Renal cortical epithelial cell (primary cell): ENCODE measurements at places on chromosomes 7 and 10. TPM values are rescaled to one million over a fixed set of nuclear protein-coding genes. Genes with fewer than 3 reads are reported as not detected.

The LMOD2 gene
- not detected in 2 replicates for total RNA-seq

The TWIST1 gene
- total RNA-seq: not detected in 2 replicates

The PSMA2 gene
- 61.6 and 160 TPM in 2 replicates for total RNA-seq

The AQP1 gene
- total RNA-seq: 4.4 and 33.0 TPM in 2 replicates

The GPR15LG gene
- 6.8 and 46.5 TPM in 2 replicates for total RNA-seq

The ZNF736 gene
- 16.5 and 33.0 TPM in 2 replicates for total RNA-seq

The PRF1 gene
- not detected in 2 replicates for total RNA-seq

The ASB10 gene
- total RNA-seq: not detected in 2 replicates

The RARRES2 gene
- 28.5 and 161 TPM in 2 replicates for total RNA-seq

GRCh38 chr7:81331061-81332018, 412.5 kb upstream of the SEMA3C start:
- no peak for DNase-seq

DNA sequence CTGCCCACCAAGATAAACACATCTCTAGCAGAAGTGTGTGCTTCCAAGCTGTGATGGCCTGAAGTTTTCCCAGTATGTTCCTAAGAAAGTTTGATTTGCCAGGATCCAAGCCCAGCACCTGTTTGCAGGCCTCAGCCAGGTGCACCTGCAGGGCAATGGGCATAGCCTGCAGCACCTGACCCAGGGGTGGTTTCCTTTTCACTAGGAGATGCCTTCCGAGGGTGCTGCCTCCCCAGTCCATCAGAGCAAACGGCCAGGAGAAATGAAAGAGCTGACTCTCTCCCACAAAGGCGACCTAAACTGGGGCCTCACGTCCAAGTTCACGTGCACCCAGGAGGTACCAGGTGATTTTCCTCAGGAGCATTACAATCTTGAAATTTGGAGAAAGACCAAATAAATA, 7.1 kb downstream of the UCMA start:
- no peak for DNase-seq

DNA sequence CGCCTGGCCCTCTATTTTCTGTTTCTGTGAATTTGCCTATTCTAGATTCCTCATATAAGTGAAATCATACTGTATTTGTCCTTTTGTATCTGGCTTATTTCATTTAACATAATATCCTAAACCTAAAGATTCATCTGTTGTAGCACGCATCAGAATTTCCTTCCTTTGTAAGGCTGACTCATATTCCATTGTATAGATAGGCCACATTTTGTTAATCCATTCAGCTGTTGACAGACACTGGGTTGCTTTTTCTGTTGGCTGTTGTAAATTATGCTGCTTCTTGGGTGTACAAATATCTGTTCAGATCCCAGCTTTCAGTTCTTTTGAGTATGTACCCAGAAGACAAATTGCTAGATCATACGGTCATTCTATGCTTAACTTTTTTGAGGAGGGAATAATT, 28.8 kb upstream of the CUL1 start:
- no peak for DNase-seq

DNA sequence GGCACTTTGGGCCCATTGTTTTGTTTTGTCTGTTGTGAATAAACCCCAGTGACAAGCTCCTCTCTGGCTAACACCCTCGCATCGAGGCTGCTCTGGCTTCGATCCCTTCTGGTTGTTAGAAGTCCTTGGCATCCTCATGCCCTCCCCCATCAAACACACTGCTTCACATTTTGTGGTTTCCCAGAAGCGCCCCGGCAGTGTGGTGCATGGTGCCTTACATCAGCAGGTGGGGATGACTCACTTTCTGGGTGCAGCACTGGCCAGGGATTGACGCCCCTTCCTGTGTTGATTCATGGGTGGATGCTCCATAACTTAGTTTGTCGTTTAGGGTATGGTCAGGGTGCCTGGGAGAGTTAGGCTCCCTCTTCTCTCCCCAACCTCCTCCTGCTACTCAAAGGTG, 51.4 kb downstream of the PLPP4 start:
- DNase-seq: peak; percentile 95

GRCh38 chr10:57418476-57418875, 849.2 kb downstream of the IPMK start:
- DNase-seq: no peak

- DNase-seq: no peak
Measured at GRCh38 chr10:722281-723060, 33.0 kb upstream of the DIP2C start.

DNA sequence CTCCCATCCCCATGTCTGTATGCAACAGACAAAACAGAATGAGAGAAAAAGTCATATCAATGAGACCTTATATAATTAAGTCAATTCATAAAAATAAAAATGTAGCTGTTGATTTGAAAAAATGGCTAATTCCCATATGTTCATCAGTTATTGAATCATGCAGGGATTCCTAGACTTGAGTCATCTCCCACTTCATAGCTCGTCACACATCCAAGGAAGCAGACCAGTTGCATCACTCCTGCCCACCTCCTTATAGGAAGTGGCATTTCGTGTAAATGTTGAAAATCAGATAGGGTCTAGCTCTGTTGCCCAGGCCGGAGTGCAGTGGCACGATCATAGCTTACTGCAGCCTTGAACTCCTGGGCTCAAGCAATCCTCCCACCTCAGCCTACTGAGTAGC, 56.1 kb upstream of the SH2B2 start:
- DNase-seq: no peak

GRCh38 chr10:119680050-119680449, 28.9 kb downstream of the BAG3 start:
- peak; percentile 88 for DNase-seq

GRCh38 chr7:86947929-86948328, 111.5 kb downstream of the ELAPOR2 start:
- no peak for DNase-seq

GRCh38 chr10:3159152-3159551, 13.4 kb downstream of the PITRM1 start:
- DNase-seq: no peak

DNA sequence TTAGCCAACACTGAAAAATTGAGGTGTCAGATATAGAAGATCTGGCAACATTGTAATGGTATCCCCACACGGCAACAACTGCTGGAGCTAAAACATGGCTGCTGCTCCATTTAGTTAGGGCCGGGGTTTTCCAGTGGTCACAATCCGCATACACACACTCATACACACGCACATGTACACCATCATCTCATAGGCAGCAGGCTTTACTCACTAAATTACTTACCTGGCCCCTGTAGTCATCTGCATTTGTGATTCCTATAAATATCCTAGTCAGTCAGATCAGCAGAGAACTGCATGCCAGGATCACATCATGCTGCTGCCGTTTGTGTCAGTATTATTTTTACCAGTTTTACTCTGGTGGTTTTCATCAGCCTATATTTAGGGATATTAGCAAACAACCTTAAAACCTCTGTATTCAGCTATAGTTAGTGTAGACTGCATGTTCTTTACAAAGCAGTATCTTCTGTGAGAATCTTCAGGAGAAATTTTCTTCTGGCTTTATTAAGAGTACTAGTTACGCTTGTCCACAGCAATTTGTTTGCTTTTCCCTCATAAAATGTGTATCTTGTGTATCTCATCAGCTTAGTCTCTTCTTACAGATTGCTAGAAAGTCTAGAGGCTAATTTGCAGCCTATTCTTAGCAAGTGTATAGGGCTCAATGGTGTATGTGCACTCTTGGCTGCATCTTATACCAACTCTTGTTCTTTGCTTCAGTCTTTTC, 38.3 kb upstream of the PTPN12 start:
- DNase-seq: no peak

GRCh38 chr10:110775020-110775375, 96.7 kb upstream of the PDCD4 start:
- DNase-seq: no peak

- DNase-seq: no peak
Measured at GRCh38 chr7:93232673-93233018, 480 bp downstream of the VPS50 start.

DNA sequence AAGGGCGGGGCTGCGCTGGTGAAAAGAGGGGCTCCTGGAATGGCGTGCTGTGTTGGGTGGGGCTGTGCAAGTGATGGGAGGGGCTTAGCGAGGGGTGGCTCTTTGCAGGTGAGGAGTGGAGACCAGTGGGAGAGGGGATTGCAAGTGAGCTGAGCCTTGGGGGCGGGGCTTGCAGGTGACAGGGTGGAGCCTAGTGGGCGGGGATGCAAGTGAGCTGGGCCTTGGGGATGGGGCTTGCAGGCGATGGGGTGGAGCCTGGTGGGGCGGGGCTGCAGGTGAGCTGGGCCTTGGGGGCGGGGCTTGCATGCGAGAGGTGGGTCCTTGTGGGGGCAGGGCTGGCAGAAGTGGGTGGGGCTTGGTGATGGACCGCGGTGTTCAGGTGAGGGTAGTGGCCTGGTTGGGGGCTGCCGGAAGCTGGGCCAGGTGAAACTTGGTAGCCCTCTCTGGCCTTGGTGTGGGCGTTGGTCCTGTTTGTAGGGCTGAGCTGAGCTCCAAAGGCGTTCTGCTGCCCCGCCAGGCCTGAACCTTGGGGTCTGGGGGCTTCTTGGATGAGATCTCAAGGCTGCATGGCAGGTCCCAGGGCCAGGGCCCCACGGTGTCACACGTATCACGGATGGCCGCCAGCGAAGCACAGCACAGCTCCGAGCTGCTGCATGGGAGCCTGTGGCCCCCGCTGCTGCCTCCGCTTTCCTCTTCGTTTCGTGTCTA, 743 bp upstream of the PITRM1 start:
- no peak for DNase-seq

GRCh38 chr10:35594115-35595079, 10.7 kb upstream of the GJD4 start:
- DNase-seq: no peak

GRCh38 chr7:52473756-52474155, 561.7 kb upstream of the POM121L12 start:
- DNase-seq: no peak

DNA sequence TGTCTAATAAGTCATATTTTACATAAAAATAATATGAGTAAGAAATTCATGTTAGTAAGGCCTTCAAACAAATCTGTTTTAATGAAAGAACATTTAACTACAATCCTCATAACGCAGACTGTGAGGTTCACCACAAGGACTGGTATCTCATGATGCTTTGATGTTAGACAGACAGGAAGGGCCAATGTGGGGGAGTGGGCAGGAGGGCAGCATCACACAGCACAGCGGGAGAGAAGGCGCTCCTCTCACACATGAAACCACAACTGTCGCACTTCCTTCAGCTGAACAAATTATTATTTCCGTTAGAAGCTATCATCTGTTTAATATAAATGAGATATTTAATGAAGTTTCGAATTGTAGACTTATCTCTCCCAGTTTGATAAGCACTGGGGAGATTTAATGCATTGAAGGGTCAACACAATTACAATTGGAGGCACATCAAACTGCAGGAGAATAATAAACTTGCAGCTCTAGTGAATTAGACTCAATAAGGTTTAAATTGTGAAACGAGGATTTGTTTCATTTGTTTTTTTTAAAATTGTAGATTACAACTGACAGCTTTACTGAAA, 466.1 kb downstream of the PARD3 start:
- no peak for DNase-seq

GRCh38 chr10:59688921-59689351, 20.7 kb downstream of the SLC16A9 start:
- DNase-seq: peak; percentile 19

DNA sequence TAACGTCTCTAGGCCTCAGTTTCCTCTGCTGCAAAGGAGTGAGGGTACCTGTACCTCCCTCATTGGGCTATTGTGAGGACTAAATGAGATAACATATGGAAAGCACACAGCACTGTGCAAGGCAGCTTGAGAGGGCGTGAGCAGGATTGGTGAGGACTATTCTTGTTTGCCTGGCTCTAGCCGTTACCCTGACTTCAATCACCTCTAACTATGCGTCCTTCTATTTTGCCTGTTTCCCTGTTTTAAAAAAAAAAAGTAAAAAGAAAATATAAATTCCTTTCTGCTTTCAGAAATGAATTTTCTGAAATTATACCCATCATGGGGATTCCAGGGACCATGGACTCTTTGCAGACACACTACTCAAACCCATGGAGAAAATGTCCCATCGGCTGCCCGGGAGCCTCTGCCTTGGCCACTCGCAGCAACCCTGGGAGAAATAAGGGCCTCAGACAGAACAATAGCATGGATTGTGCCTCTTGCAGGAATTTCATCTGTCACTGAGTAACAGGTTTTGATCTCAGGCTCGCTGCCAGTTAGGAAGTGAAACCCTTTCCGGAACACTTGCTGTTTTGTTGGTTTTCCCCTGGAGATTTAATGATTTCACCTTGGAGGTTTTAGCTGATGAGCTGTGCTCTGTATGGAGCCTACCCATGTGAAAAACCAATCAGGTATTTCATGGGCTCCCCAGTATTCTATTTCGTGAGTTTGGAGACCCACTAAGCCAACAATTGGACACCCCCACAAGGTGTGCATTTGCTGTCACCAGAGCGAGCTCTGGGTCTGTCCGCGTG, 55.6 kb downstream of the STEAP1B start:
- DNase-seq: peak; percentile 90

DNA sequence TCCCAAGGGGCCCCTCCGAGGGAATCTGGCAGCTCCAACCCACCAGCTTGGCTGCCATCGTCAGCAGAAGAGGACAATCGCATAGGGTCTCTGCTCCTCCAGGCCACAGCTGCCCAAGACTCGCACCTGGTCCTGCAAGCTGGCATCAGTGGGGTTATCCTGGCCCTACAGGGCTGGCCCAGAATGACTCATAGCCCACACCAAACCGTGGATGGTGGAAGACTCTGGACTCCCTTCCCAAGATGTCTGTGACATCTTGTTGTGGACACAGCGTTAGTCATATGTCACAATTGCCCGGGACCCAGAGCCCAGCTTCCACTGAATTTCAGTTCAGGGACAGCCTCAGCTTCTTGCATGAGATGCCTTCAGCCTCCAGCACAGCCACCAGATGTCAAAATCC, 91.5 kb upstream of the CUX1 start:
- no peak for DNase-seq

DNA sequence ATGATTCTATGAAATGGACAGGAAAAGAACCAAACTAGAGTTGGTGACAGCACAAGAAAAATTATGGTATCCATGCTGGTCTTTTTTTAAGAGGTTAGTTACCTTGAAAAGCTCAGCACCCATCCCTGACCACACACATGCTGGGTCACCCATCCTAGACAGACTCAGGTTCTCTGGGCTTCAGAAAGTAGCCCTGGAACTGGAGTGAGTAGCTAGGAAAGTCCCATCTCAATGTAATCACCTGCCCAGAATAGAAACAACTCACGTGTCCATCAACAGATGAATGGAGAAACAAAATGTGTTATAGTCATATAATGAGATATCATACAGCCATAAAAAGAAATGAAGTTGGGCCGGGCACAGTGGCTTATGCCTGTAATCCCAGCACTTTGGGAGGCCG, 37.0 kb downstream of the GSDME start:
- DNase-seq: no peak

- no peak for DNase-seq
Measured at GRCh38 chr10:53123311-53123710, 350.7 kb upstream of the MBL2 start.

DNA sequence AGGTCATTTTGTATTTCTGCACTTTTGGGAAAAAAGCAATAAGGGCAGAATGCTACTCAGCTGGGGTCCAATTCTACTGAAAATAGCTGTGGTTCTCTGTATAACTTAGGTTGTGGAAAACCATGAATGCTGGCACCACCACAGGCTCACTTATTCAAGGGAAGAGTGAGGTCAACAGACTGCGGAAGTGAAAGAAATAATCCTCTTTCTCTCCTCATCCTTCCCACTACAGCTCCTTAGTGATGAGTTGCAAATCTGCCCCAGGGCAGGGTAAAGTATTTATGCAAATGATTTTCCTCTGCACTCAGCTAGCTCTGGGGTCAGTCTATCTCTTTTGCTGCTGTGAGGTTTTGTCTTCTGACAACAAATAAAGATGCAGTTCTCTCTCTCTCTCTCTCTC, 74.1 kb upstream of the PTPRZ1 start:
- no peak for DNase-seq

GRCh38 chr10:29820890-29821461, 186.2 kb upstream of the SVIL start:
- no peak for DNase-seq

GRCh38 chr10:114708717-114709335, 50.8 kb upstream of the ABLIM1 start:
- peak; percentile 94 for DNase-seq
